ENCODE measurements at places on chromosomes 6 and 20. TPM values are rescaled to one million over a fixed set of nuclear protein-coding genes. Genes with fewer than 3 reads are reported as not detected.

MUCL3 gene
- total RNA-seq = not detected

NFYA gene
- 31.6 TPM for total RNA-seq

- no peaks in the 10 kb centered on the region for H3K4me1 ChIP-seq
- no peaks in the 10 kb centered on the region for H3K27me3 ChIP-seq
- DNase-seq = no peak
- H3K27ac ChIP-seq = no peak overlapping the region
- no peak overlapping the region for H3K4me3 ChIP-seq
Measured at GRCh38 chr6:150444308-150444707, 75.5 kb downstream of the IYD start.

OPN5 gene
- total RNA-seq = not detected

- DNase-seq = no peak
- H3K4me3 ChIP-seq = no peak overlapping the region
- H3K27ac ChIP-seq = no peak overlapping the region
Measured at GRCh38 chr6:25511376-25511775, 140.6 kb upstream of the SCGN start.

DNA sequence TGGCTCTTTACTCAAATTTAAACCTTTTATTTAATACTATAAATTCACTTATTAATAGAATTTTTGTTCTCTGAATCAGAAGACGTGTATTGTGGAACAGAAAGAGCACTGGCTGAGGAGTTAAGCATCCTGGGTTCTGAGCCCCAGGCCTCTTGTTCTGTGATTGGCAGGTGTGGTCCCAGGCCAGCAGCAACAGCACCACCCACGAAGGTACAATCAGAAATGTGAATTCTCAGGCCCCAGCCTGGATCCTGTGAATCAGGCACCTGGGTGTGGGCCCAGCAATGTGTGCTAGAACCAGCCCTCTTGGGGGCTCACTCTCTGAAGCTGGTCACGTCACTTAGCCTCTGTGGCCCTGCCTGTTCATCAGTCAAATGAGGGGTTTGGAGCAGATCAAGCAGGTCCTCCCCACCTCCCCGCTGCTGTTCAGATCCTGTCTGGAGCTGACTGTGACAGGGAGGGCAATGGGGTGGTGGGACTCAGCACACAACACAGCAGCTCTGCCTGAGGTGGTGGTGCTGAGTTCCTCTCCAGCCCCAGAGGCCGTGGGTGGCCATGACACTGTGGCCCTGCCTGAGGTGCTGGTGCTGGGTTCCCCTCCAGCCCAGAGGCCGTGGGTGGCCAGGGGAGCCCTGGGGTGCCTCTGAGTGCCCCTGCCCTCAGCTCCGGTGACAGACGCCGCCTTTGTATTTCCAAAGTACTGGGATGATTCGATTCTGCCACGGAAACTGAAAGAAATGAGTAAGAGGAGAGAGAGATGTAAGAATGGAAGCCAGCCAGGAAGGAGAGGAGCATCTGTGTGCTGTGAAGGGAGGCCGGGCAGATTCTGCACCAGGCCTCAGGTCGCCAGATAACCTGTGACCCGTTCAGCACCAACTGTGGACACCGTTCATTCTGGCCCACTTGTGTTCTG, 41.6 kb upstream of the FRMD1 start:
- no peaks in the 10 kb centered on the region for H3K4me1 ChIP-seq
- H3K36me3 ChIP-seq = no peaks in the 10 kb centered on the region
- H3K27me3 ChIP-seq = no peaks in the 10 kb centered on the region
- no peak overlapping the region for H3K27ac ChIP-seq
- no peak overlapping the region for H3K4me3 ChIP-seq

CDS2 gene
- total RNA-seq = 48.3 TPM

Data from naive thymus-derived CD4-positive, alpha-beta T cell (primary cell).